Sigmoid colon (tissue), 7 donors: ENCODE measurements at places on chromosomes 5 and 9. TPM values are rescaled to one million over a fixed set of nuclear protein-coding genes. Genes with fewer than 3 reads are reported as not detected.
A peak's percentile ranks its signal among the peaks of the same experiment; 100 is the strongest.

Gene SCAI
- 9.3 TPM for total RNA-seq

Gene SHISAL2B
- not detected for total RNA-seq

- DNase-seq: peak; percentile 60
Observed at GRCh38 chr5:1511651-1512540, 11.9 kb downstream of the LPCAT1 start.

DNA sequence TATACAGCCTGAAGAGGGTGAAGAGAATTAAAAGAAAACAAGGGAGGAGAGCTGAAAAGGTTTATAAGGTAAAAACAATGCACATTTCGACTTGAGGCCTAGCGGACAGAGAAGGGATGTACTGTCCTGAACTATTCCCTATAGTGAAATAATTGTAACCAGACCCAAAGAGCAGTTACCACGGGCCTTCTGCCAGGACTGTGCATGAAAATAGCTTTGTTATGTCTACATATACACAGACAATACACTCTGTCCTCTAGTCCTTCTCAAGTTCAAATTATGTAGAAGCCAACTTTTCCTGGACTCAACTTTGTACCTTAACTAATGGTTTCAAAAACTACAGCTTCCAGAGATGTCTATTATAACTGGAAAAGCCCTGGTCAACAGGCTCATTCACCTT, 223.7 kb downstream of the PCSK5 start:
- DNase-seq: no peak

Gene CD274
- total RNA-seq: 1.4 TPM

DNA sequence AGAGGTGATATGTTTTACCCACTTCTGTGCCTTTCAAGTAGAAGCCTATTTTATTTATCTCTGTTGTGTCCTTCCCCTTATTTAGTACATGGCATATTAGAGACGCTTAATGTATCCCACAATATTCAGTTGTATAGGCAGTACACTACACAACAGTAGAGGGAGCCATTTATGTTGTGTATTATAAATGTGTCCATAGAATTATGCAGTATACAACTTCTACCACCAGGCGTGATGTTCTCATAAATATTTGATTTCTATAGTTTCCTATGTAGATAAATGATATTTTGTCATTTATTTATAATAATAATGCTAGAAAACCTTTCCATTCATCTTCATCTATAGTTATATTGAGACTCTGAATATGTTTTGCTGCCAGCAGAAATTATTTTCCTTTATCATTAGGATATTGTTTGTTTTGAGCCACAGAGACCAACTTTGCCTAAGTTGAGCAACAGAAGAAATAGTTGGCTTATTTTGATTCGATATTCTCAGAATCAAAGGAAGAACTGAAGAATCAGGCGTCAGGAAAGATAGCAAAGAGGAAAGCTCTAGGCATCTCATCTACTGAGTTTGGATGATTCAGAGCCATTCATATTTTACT, 81.7 kb downstream of the ADAMTS19 start:
- DNase-seq: no peak

DNA sequence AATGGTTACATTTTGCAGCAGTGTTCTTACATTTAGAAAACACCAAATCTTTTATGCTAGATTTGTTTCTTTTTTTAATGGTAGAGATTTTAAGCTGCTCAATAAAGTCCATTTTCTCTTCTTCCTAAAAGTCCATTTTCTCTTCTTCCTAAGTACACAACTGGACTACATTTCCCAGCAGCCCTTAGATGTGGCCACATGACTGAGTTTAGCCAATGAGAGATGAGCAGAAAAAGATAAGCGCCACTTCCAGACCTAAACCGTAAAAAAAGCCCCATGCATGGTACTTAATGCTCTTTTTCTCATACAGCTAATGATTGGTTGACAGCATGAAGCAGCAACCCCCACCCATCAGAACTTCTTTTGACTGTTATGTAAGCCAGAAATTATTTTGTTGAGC, 206.7 kb downstream of the FAM114A2 start:
- DNase-seq: no peak

Gene CDHR2
- total RNA-seq: not detected

GRCh38 chr9:74784506-74784905, 103.2 kb downstream of the TRPM6 start:
- no peak for DNase-seq

DNA sequence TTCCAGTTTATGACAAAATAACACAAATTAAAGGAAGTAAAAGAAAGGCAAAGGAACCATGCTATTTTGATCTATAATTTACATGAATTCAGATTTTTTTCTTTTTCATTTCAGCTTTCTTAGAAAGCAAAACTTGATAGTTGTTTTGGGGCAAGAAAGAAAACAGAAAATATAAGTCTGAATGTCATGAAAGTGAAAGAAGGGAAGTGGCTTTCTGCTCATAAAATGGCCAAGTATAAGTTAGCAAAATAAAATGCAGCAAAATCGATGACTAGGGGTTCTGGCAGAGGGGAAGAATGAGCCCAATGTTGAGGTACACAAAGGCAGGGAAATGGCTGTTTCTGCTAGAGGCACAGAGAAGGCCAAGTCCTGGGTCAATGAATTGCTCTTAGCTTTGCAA, 3.0 kb upstream of the IFNW1 start:
- DNase-seq: no peak

- no peak for DNase-seq
Observed at GRCh38 chr5:159263569-159263905, 447 bp downstream of the UBLCP1 start.

DNA sequence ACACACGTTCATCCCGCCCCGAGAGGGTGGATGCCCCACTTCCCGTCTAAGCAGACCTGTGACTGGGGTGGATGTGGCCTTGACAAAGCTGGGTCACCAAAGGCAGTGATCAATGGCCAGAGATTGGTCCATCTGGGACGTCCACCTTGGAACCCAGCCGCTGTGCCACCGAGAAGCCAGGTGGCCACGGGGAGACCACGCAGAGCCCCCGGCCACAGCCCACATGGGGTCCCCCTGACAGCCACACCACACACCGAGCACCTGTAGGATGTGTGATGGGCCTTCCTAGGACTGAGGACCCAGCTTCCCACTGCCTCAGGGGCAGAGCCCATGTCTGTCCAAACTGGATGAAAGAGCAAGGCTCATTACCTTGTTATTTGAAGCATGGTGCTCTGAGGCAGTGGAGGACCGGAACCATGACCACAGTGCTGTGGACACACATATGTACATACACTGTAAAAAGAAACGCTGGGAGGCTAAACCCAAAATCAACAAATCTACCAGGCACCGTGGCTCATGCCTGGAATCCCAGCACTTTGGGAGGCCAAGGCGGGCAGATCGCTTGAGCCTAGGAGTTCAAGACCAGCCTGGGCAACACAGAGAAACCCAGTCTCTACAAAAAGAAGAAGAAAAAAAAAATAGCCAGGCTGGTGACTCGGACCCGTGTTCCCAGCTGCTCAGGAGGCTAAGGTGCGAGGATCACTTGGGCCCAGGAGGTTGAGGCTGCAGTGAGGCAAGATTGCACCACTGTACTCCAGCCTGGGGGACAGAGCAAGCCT, 50.1 kb downstream of the MRPL36 start:
- peak; percentile 40 for DNase-seq

- DNase-seq: no peak
Observed at GRCh38 chr9:23041466-23041865, 594.8 kb downstream of the DMRTA1 start.

DNA sequence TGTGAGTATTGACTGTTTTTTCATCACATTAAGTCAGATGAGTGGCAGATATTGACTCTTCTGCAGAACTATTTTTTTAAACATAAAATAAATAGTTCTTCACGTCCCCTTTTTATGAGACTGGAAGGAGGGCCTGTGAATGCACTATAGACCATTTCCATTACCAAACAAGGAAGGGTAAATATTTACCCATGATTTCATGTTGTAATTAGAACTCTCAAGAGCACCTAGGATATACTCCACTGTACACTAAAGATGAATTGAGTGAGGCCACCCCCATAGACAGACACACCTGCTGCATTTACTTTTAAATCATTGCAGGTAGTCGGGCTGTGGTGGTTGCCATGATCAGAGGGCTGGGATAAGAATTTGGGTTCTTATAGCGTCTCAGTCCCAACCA, 22.6 kb downstream of the SLC36A1 start:
- no peak for DNase-seq

DNA sequence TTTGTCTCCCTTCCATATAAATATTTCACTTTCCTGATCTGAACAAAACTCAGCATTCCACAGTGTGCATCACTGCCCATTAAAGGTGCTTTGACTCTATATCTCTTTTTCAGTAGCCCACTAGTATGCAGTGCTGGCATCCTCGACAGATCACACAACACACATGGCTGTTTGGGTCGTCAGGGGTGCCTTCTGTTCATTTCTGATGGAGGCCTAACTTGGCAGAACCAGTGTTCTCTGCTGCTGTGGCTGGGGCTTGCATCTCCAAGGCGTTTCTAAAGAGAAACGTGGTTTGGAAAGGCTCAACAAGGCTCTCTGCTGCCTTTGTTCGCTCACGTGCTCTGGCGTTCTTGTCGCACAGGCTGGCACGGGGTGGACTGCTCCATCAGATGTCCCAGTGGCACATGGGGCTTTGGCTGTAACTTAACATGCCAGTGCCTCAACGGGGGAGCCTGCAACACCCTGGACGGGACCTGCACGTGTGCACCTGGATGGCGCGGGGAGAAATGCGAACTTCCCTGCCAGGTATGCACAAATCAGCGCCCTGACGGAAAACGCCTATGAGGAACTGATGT, 97.7 kb upstream of the PRRC1 start:
- no peak for DNase-seq

Gene TEK
- 5.8 TPM for total RNA-seq

DNA sequence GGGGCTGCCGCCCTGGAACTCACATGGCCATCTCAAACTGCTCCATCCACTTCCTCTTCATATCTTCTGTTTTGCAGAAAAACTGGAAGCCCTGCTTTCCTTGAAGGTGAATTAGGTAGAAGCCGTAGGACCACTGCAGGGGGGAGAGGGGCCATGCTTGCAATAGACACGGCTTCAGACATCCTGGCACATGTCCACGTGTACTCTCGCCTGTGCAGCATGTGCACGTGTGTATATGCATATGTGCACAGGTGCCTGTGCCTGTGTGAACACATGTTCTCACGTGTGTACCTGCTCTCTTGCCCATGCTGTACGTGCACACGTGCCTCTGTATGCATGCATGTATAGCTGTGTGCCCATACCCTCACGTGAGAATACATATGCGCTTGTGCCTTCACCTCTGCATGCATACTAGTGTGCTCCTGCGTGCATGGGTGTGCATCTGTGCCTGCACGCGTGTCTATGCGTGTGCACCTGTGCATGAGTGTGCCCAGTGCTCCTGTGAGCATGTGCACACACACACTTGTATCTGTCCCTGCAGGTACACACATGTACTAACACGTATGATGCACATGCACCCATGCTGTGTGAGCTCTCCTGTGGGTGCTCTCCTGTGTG, 47.7 kb upstream of the SARDH start:
- no peak for DNase-seq

- DNase-seq: no peak
Observed at GRCh38 chr9:114718801-114719221, 36.8 kb upstream of the TEX48 start.

Gene FREM1
- 45.1 TPM for total RNA-seq

DNA sequence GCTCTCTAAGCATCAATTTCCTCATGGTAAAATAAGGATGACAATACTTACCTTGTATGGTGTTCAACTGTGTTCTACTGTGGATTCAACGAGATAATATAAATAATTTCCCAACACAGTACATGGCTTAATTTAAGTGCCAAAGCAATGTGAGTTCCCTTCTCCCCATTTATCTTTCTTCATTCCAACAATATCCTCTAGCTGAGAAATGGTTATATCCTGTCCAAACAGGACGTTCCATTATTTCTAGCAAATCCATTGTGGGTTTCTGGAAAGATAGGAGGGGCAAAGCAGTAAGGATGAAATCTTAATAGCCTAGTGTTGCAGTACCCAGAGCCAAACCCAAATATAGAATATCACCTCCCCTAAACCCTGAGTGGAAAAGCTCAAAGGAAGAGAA, 22.0 kb downstream of the ABCA1 start:
- DNase-seq: no peak

DNA sequence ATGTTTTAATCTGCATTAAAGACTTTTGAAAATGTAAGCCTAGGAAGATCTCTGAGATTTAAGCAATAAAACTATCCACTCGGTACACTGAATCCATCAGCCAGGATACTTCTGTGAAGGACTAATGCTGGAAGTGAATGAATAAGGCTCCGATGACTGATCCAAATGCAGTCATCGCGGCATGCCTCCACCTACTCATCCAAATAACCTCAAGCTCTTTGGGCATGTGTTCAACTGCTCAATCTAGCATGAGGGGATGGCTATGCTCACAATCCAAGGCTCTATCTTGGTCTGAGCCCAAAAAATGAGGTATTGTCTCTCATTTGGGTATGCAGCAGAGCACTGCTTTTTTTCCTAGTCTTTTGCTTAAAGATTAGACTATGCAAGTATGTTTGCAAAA, 19.2 kb downstream of the MARCHF3 start:
- no peak for DNase-seq

GRCh38 chr9:112420208-112420607, 40.3 kb downstream of the HSDL2 start:
- no peak for DNase-seq

DNA sequence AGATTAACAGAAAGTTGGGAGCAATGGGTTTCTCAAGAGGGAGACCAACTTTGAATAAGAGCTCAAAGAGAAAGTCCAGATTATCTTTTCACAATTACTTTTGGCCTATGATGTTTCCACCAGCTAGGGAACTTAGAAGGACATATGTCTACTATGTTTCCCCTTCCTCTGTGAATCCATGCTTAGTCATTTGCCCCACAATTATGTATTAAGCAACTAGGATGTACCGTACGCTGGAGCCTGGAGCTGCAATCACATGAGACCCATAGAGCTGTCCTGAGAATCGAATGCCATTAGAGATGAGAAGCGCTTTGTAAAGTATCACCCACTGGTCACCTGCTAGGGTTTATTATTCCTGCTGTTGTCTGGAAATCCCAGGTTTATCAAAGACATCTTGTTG, 78.8 kb downstream of the PDE6A start:
- no peak for DNase-seq

- DNase-seq: no peak
Observed at GRCh38 chr5:16736158-16736995, 119.6 kb upstream of the RETREG1 start.

Gene LHX3
- total RNA-seq: not detected

- DNase-seq: no peak
Observed at GRCh38 chr9:121876658-121877271, 216.3 kb downstream of the TTLL11 start.

GRCh38 chr5:75040973-75041372, 11.4 kb downstream of the GCNT4 start:
- DNase-seq: no peak

Gene ZFP2
- total RNA-seq: 3.9 TPM

DNA sequence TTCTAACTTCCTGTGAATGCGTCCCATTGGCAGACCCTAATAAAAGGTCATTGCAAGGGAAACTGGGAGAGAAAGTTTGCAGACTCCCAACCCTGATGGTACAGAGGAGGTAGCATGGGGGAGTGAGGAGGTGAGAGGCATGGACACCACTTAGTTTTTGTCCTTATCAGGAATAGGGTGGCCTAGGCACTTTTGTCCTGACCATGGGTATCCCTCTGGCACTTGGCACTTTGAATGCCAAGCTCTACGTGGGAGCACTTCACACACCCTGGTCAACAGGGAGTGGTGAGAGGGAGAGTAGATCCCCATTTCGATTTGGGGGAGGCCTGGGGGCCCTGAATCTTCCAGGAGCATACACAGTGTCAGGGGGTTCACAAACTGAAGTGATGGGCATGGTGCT, 75.6 kb upstream of the SH3PXD2B start:
- DNase-seq: no peak

Gene KLF4
- 34.1 TPM for total RNA-seq
